ENCODE measurements at places on chromosomes 1 and 21.

GRCh38 chr1:226762988-226763904 is 24.2 kb upstream of the ITPKB start:
- no peak for DNase-seq

DNA sequence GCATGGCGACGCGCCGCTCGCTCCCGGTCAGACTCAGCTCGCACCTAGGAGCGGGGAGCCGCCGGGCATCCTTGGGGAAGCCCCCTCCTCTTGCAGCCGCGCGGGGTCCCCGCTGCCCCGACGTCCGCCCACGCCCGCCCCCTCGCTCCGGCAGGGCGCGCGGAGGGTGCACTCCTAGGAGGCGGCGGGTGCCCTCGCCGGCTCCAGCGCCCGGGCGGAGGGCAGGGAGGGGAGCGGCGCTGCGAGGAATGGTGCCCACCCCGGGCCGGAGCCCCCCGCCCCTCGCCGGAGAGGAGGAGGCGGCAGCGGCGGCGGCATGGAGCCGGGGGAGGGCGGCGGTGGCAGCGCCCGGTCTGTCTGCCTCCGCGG is 488 bp downstream of the FAM78B start:
- no peak for DNase-seq

- DNase-seq, result no peak
Observed at GRCh38 chr1:37128091-37128490, 93.8 kb upstream of the GRIK3 start.

DNA sequence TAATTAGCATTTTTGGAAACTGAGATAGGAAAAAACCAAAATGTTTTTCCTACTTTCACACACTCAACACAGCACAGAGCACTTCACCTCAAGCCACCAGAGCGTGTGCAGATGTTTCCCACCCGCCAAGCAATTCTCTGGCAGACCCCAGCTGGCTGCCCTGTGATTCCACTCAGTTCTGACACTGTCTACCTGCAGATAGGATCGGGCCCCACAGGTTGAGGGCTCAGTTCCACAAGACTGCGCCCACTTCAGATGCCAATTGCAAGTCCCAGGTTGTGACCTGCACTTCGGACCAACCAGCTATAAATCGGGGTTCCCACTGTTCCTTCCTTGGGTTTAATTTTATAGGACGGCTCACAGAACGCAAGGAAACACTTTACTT is 9.9 kb downstream of the KIAA1614 start:
- no peak for DNase-seq

DNA sequence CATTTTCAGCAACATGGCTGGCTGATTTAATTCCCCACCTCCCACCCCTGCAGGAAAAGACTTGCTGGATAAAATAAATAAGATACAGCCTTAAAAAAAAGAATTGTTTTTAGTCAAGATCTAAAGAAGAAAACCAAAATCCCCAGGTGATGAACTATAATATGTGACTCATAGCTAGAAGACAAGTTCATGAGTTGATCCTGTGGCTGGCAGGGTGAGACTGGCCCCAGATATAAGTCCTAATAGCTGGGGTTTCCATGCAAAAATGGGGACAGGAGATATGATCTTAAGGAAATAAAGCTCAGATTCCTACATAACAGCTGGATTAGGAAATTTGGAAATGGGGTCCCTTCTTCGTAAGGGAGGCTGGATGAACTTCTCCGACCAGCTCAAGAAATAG is 21.9 kb upstream of the RGSL1 start:
- no peak for DNase-seq

- DNase-seq, result no peak
Observed at GRCh38 chr1:201503397-201504176, 3.3 kb downstream of the CSRP1 start.

DNA sequence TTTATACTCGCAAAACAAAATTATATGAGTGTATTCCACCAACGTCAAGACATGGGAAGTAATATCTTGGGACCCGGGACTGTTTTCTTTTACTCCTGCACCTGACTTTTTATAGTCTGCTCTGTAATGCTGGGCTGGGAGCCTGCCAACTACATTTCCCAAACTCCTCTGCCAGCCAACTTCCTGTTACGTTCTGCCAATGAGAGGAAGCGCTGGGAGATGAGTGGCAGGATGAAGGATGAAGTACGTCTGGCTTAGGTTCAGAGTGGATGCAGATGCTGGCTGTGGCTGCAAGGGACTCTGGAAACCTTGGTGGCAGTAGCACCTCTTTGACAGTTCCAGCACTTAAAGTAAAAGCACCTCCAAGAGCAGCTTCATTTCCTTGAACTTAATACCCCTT is 59.6 kb downstream of the USP24 start:
- no peak for DNase-seq

GRCh38 chr1:31215065-31215570 is 24.6 kb downstream of the NKAIN1 start:
- DNase-seq, result no peak

DNA sequence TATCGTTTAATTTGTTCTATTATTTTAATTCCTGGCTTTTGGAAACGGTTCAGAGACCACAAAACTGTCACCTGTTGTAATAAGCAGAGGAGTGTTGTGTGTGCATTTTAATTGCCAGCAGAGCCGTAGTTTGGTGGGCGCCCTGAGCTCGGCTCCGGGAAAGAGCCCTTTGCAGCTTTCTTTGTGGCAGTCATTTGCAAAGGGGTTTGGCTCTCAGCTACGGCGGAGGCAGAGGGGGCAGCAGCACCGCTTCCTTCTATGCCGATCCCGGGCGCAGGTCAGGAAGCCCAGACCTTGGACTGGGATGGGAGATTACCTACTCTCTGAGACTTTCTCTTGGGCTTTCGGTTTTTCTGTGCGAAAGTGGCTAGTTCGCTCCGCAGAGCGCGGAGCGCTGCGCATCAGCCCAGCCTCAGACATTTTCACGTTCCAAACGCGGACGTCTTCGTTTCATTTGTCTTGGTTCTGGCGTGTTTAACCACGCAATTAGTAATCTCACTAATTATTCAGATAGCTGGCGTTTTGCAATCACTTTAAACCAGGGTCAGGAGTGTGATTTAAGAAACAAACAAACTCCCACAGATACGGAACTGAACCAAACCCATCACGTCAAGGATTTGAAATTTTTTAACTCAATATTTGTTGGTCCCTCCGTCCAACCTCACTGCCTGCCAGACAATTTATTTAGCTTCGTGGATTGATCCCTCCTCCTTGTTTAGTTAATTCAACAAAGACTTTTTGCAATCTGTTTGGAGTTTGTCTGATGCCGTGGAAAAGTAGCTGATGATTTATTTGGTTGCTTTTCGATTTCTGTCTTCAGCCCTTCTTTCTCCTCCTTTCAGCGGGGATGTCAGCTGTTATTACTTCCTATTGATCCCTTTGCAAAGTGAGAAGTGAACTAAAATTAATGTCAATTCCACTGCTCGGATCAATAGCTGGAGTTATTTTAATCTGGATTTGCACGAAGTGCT is 3.9 kb downstream of the RNF220 start:
- no peak for DNase-seq

GRCh38 chr1:76291191-76291590 is 216.6 kb downstream of the ST6GALNAC3 start:
- no peak for DNase-seq
